ENCODE measurements at places on chromosomes 6 and 20. TPM values are rescaled to one million over a fixed set of nuclear protein-coding genes. Genes with fewer than 3 reads are reported as not detected.

GRCh38 chr6:30800871-30801270, 56.5 kb upstream of the IER3 start:
- no peaks in the 10 kb centered on the region for H3K36me3 ChIP-seq
- H3K27me3 ChIP-seq: no peaks in the 10 kb centered on the region
- no peak overlapping the region for H3K4me3 ChIP-seq
- DNase-seq: no peak
- peak overlapping the region; percentile 72 for H3K27ac ChIP-seq
- peaks cover 24% of the 10 kb centered on the region for H3K4me1 ChIP-seq

DNA sequence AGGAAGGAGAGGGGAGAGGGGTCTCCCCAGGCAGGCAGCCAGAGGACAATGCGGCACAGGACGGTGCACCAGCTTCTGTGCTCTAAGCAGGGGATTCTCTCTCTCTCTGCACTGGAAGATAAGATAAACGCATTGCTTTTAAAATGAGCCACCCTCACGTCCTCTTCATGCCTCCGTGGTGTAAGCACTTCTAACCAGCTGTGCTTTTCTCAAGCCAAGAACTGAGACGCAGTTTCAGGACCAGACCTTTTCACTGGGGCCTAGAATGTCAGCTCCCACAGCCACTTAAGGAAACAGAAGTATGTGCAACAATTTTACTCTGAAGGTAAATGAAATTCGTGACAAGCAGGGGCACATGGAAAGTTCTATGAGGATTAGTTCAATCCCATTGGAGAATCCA, 82.4 kb downstream of the PSMB1 start:
- H3K36me3 ChIP-seq: no peaks in the 10 kb centered on the region
- no peak for DNase-seq
- H3K4me3 ChIP-seq: no peak overlapping the region
- H3K27ac ChIP-seq: no peak overlapping the region
- H3K4me1 ChIP-seq: no peaks in the 10 kb centered on the region
- no peaks in the 10 kb centered on the region for H3K27me3 ChIP-seq

GRCh38 chr20:32440069-32440757, 82.1 kb downstream of the ASXL1 start:
- H3K4me1 ChIP-seq: no peaks in the 10 kb centered on the region
- DNase-seq: no peak
- H3K27ac ChIP-seq: no peak overlapping the region
- H3K27me3 ChIP-seq: no peaks in the 10 kb centered on the region

- H3K36me3 ChIP-seq: no peaks in the 10 kb centered on the region
- no peaks in the 10 kb centered on the region for H3K27me3 ChIP-seq
- no peak overlapping the region for H3K27ac ChIP-seq
Measured at GRCh38 chr20:57162362-57162652, 104.1 kb downstream of the BMP7 start.

- H3K27me3 ChIP-seq: no peaks in the 10 kb centered on the region
- no peaks in the 10 kb centered on the region for H3K36me3 ChIP-seq
- no peak overlapping the region for H3K27ac ChIP-seq
- no peak for DNase-seq
- H3K4me1 ChIP-seq: no peaks in the 10 kb centered on the region
Measured at GRCh38 chr6:45758787-45759471, 256.7 kb downstream of the CLIC5 start.

GRCh38 chr20:35845561-35845960, 73.7 kb downstream of the PHF20 start:
- no peak overlapping the region for H3K4me3 ChIP-seq
- peaks cover 10% of the 10 kb centered on the region for H3K4me1 ChIP-seq
- DNase-seq: no peak

DNA sequence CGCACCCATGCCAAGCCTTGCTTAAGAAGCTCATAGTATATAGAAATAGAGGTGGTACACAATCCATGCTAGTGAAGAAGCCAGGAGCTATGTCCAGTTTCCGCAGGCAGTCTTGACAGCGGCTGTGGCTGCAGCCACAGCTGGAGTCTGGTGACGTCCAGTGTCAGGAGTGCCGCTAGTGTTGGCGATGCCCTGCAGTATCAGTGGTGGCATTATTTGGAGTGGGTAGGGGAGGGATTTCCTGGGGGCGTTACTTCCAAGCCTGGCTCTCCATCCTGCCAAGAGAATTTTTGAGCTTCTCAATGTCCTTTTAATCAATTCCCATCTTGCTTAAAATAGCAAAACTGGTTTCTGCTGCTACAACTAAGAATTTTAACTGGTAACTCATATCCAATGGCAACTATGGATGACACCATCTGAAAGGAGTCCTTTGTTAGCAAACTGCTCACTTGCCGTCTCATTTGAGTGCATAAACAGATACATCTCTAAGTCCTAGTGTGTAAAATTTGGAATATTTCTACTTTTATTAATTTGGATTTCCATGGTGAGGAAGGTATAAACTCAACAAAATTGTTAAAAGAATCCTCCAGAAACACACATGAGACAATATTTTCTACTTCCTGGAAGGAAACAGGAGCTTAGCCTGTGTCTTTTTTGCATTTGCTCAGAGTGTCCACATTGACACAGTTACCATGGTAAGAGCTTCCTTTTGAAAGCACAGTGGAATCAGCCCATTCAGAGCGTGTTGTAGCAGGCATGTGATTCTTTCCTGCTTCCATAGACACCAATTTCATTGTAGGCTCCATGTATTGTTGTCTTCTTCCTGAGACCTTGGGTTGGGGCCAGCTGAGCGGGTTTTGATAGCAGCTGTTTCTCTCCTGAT, 44.6 kb upstream of the PXDC1 start:
- H3K27me3 ChIP-seq: no peaks in the 10 kb centered on the region
- peaks cover 27% of the 10 kb centered on the region for H3K4me1 ChIP-seq
- no peak overlapping the region for H3K27ac ChIP-seq
- H3K36me3 ChIP-seq: no peaks in the 10 kb centered on the region
- DNase-seq: no peak
- H3K4me3 ChIP-seq: no peak overlapping the region

DNA sequence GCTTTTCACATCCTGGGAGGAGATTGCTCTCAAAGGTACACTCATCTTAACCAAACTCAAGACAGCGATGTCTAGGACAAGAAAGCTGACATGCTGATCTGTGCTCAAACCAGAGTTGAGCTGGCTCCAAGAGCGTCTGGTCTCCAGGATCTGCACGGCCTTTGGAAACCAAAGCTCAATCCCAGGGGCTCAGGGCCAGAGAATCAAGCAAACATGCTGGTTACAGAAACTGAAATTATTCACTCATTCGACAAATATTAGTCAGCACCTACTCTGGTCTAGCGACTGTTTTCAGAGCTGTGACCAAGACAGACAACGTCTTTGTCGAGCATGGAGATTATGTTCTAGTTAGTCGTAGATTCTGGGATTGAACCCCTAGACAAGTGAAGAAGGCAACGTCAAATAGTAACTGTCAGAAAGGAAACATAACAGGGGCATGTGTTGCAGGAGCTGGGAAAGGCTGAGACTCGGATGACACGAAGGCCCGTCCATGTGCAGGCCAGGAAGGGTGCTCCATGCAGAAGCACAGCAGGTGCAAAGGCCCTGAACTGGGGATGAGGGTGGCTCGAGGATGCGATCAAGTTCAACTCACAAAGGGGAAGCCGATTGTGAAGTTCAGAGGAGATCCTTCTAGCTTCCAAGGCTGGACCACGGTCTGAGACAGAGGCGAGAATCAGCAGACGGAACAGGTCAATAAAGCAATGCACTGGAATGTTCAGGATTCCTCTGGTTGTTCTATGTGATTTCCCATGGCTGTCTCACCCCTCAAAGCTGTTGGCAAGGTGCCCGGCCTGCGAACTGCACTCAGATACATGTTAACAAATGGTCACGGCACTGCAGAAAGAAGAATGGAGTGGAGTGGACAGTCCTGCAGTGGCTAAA, 12.5 kb upstream of the PCK1 start:
- no peak overlapping the region for H3K4me3 ChIP-seq
- no peak overlapping the region for H3K27ac ChIP-seq
- H3K27me3 ChIP-seq: no peaks in the 10 kb centered on the region
- no peaks in the 10 kb centered on the region for H3K4me1 ChIP-seq

DNA sequence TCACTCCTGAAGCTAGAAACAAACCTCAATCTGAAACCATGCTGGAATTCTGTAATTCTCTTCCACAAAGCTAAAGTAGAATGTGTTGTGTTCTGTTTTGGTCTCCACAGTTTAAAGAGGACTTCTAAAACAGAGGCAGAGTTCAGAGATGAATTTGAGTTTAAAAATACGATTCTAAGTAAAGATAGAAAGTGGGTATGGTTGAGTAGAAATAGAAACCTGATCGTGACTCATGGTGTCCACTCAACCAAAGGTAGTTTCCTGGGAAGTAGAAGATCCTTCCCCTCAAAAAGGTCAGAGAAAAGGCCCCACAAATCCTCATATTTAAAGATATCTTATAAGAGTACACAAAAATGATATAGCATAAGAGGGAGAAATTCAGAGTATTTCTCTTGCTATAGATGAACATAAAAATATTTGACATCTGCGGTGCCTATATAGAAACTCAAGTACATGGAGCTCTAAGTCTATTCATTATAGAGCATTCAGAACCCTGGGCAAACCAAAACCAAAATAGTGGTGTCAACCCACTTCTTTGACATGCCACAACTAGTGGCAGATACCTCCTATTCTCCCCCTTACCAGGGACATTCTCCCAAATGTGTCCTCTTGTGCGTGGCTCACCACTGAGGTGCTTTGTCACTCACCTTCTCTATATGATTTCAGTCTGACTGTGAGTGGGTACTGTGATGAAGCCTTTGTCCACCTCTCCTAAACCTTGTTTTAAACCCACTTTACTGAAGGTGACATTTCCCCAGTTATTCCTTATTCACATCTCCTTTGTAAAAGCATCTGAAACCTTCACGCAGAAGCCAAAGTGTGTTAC, 84.5 kb downstream of the PLCB1 start:
- H3K27ac ChIP-seq: no peak overlapping the region
- H3K4me3 ChIP-seq: no peak overlapping the region
- no peaks in the 10 kb centered on the region for H3K36me3 ChIP-seq
- H3K27me3 ChIP-seq: no peaks in the 10 kb centered on the region
- H3K4me1 ChIP-seq: no peaks in the 10 kb centered on the region

DNA sequence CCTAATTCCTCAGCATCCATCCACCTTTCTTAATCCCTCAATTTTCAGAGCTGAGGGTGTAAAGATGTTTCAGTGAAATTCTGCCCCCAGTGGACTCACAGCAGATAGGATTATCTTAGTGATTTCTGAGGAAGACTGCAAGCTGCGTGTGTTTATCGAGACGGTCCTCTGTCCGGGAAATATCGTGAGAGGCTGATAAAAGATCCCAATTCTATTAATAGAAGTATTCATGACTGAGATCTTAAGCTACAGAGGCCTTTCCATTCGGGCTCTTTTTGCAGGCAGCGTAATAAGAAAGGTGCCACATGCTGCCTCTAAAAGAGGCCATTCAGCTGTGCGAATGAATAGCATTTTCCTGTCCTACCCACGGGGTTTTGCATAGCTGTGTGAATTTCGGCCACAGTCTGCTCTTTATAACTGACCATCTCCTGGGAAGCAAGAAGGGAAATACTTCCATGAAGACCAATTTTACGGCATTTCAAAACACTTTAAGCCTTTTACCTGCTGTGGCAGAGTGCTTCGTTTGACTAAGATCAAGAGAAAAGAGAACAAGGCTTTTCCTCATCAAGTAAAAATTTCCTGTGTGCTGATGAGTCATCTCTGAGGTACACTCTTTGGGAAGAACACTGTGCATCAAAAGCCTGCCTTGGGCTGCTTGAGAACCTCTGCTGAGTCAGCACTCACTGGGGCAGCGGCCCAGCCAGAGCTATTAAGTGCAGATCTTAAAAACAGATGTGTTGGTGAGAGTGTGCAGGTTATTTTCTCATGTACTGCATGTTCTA, 208.8 kb downstream of the ARHGAP18 start:
- DNase-seq: peak; percentile 13
- no peak overlapping the region for H3K27ac ChIP-seq
- peaks cover 4% of the 10 kb centered on the region for H3K4me1 ChIP-seq
- peaks cover 8% of the 10 kb centered on the region for H3K36me3 ChIP-seq
- H3K4me3 ChIP-seq: no peak overlapping the region

DNA sequence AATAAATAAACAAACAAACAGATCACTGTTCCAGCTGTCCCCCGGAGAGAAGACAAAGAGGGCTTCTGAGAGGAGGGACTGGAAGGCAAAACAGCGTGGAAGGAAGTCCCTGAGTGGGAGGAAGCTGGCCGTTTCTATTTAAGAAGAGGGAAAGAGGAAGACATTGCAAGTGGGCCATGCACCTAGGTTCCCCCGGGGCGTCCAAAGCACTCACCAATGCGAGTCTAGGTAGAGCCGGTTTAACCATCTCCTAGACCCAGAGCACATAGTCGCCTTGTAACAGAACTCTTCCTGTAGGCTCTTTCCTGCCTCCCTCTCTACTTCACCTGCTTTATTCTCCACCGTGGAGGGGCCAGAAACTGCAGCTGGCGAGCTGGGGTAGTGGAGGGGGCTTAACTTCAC, 158.4 kb downstream of the ZDHHC14 start:
- DNase-seq: no peak
- H3K4me1 ChIP-seq: peaks cover 19% of the 10 kb centered on the region
- no peaks in the 10 kb centered on the region for H3K27me3 ChIP-seq
- H3K36me3 ChIP-seq: peaks cover 7% of the 10 kb centered on the region

DNA sequence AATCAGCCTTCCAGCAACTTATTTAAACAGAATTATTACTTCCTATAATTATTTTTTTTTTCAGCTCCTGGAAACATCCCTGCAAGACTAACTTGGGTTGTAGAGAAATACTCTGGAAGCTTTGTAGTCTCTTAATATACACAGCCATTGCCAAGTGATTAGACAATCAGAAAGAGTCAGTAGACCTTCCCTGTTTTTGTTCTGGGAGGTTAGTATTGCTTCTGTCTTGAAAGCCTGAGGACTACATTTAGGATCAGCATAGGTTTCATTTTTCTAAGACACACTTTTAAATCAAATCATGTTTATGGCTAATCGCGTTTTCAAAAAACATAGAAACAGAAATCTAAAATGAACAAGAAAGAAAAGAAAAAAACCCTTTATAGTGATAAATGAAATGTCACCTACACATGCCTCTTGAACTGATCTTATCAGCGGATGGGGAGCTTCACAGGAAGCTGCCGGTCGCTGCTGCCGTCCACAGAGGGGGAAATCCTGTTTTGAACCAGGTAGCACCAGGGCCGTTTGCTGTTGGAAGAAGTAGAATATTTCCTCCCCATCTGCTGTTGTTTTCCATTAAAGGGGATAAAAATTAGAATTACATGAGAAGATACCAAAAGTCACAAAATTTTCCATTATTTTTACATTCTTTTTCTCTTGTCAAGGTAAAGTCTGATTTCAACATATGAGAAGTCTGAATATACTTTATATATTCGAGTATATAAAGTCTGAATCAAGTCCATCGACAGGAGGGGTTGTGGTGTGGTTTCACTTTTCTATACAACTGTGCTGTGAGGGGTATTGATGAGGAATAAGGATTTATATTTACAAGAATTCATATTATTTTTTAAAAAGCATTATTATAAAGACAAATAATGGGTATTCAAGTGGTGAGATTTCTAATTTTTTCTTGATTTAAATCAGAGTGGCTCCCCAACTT, 94.6 kb downstream of the ARMC2 start:
- H3K36me3 ChIP-seq: no peaks in the 10 kb centered on the region
- DNase-seq: no peak
- H3K4me1 ChIP-seq: peaks cover 40% of the 10 kb centered on the region
- no peaks in the 10 kb centered on the region for H3K27me3 ChIP-seq
- no peak overlapping the region for H3K27ac ChIP-seq

- no peak for DNase-seq
- H3K27me3 ChIP-seq: no peaks in the 10 kb centered on the region
- no peak overlapping the region for H3K4me3 ChIP-seq
- H3K4me1 ChIP-seq: no peaks in the 10 kb centered on the region
Measured at GRCh38 chr6:168239044-168239773, 80.4 kb downstream of the DACT2 start.

MRAP2 gene
- 67.5 TPM for total RNA-seq

CPNE5 gene
- total RNA-seq: 1.6 TPM

HDGFL1 gene
- not detected for total RNA-seq

TUBB2A gene
- total RNA-seq: 70.4 TPM

ZNF165 gene
- total RNA-seq: 0.56 TPM

SLC44A4 gene
- total RNA-seq: 5.8 TPM
